ENCODE measurements at places on chromosomes 5 and 9.

GRCh38 chr5:78979909-78980308 is 5.2 kb downstream of the ARSB start:
- no peak for DNase-seq

DNA sequence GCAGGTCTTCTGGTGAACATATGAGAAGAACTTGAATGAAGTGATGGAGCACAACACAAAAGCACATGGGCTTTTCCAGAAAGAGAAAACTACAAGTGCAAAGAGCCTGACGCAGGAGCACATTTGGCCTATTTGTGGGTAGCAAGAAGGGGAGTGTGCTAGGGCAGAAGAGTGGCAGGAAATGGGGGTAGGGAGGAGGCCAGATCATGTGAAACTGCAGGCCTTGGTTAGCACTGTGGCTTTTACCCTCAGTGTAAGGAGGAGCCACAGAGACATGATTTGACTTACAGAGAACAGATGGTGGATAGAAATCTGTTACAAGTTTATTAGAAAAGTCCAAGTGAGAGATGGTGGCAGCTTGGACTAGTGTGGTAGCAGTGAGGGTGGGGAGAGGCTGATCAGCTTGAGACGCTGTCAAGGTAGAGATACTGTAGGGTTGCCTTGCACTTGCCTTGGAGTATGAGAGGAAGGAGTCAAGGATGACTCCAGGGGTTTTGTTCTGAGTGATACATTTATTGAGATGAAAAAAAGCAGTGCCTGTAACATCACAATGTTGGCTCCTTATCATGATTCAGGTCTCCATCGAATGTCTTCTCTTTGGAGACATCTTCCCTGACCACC is 126.7 kb downstream of the PPP2R2B start:
- no peak for DNase-seq

- no peak for DNase-seq
These were observed 35.5 kb upstream of the KCNMB1 start for GRCh38 chr5:170424629-170425028.

GRCh38 chr9:92685022-92685421 is 15.1 kb upstream of the IPPK start:
- no peak for DNase-seq

GRCh38 chr9:88256216-88256615 is 117.9 kb upstream of the SPATA31C2 start:
- no peak for DNase-seq

DNA sequence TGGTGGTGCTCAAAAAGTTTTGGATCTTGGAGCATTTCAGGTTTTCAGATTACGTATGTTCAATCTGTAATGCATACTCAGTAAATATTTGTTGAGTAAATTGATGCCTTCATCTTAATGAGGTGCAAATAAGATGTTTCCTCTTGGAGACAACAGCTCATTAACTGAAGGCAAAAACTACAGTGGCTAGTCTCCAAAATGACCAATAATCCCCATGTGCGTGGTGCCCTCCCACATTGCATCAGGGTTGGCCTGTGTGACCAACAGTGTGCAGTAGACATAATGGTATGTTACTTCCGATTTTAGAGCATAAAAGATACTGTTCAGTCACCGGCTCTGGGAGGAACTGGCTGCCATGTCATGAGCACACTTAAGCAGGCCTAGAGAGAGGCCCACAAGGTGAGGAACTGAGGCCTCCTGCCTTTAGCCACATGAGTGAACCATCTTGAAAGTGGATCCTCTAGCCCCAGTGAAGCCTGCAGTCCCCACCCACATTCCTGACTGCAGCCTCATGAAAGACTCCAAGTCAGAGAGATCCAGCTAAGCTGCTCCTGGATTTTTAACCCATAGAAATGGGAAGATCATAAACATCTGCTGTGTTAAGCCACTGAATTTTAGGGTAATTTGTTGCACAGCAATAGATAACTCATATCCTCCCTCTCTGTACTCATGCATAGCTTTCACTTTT is 55.7 kb downstream of the LIFR start:
- no peak for DNase-seq

GRCh38 chr5:122156724-122157325 is 27.5 kb downstream of the ZNF474 start:
- DNase-seq, result no peak

GRCh38 chr5:32283061-32283460 is 29.7 kb downstream of the MTMR12 start:
- DNase-seq, result no peak

DNA sequence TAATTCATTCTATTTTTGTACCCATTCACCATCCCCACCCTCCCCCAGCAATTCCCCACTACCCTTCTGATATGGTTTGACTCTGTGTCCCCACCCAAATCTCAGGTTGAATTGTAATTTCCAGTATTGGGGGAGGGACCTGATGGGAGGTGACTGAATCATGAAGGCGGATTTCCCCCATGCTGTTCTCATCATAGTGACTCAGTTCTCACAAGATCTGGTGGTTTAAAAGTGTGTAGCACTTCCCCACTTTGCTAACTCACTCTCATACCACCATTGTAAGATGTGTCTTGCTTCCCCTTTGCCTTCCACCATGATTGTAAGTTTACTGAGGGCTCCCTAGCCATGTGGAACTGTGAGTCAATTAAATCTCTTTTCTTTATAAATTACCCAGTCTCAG is 25.9 kb upstream of the TESK1 start:
- DNase-seq, result peak; percentile 17

- no peak for DNase-seq
These were observed at the start of the genes EIF4E1B and SNCB for GRCh38 chr5:176629853-176630680. EIF4E1B (plus strand) TSS chr5:176630675; CDS start chr5:176642788, 12,113 bp downstream. SNCB (minus strand) TSS chr5:176630534; CDS start chr5:176629654, 880 bp downstream.

- no peak for DNase-seq
These were observed 7.2 kb downstream of the CSNK1A1 start for GRCh38 chr5:149544028-149544420.

GRCh38 chr5:135222171-135222681 is 176.8 kb downstream of the MACROH2A1 start:
- no peak for DNase-seq

DNA sequence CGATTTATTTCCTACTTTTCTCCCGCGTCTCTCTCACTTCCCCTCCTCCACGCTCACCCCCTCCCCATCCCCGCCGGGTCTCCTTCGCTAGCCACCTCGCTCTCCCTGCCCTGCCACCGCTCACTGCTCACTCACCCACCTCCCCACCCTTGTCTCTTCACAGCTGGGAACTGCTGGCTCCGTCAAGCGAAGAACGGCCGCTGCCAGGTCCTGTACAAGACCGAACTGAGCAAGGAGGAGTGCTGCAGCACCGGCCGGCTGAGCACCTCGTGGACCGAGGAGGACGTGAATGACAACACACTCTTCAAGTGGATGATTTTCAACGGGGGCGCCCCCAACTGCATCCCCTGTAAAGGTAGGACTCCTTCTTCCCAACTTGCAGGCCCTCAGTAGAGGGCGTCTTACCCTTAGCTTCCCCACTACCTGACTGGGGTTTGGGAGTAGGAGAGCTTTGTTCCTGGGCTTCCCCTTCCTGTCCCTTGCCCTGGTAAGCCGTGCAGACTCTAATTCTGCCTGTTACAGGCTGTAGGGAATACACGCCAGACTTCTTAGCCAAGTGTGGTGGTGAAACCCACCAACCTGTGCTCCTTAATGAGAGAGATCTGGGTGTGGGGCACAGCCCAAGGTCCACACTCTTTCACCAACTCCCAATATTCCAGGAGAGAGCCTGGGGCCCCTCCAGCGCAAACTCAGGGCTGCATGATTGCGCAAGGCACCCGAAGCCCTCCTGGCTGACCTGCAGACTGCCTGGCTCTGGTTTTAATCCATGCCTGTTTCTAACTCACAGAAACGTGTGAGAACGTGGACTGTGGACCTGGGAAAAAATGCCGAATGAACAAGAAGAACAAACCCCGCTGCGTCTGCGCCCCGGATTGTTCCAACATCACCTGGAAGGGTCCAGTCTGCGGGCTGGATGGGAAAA is 2.5 kb downstream of the FST start:
- no peak for DNase-seq

DNA sequence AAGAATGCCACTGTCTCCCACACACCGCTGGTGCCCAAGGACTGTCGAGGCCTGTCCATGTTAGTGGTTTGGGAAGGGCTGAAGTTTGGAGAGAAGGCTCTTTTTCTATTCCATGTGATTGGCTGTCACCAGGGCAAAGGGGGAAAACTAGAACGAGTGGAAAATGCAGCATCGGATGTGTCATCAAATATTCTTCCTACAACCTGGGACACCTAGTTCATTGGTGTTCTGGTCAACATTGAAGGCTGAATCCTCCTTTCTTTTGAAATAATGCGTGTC is 53.2 kb downstream of the PIK3R1 start:
- DNase-seq, result no peak

- no peak for DNase-seq
These were observed 6.9 kb upstream of the ZBTB43 start for GRCh38 chr9:126797903-126798302.

DNA sequence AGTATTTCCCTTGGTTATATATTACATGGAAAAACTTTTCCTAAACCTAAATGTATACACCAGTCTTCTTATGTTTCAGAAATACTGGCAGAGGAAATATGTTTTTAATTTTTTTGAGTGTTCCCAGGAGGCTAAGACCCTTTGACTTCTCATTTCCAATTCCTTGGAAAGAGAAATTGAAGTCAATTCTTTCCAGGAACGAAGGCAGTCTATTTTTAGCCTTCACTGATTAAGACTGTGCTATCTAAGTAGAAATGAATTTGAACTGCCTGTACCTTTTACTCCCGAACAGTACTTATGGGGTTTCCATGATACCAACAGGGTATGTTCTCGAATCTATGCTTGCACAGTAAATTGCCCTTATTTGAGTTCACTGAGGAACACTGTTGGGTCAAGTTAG is 340.3 kb upstream of the CD180 start:
- DNase-seq, result no peak

- DNase-seq, result no peak
These were observed 2.7 kb upstream of the CXXC5 start for GRCh38 chr5:139645430-139645871.

GRCh38 chr5:146474065-146474464 is 26.9 kb downstream of the TCERG1 start:
- DNase-seq, result no peak

DNA sequence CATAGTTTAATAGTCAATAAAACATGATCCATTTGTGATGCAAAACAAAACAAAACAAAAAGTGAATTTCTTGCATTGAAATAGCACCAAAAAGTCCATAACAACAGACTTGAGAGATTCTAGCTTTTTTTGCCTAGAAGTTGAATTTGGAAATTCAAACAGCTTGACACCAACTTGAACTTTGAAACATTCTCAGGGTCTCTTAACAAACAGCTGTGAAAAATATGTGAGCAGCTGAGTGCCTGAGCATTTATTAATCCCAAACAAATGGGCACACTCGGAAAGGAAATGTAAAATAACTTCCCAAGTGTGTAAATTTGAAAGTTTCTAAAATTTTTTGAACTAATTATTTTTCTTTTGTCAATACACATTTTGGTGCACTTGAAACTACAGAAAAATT is 56.0 kb upstream of the HMHB1 start:
- no peak for DNase-seq

DNA sequence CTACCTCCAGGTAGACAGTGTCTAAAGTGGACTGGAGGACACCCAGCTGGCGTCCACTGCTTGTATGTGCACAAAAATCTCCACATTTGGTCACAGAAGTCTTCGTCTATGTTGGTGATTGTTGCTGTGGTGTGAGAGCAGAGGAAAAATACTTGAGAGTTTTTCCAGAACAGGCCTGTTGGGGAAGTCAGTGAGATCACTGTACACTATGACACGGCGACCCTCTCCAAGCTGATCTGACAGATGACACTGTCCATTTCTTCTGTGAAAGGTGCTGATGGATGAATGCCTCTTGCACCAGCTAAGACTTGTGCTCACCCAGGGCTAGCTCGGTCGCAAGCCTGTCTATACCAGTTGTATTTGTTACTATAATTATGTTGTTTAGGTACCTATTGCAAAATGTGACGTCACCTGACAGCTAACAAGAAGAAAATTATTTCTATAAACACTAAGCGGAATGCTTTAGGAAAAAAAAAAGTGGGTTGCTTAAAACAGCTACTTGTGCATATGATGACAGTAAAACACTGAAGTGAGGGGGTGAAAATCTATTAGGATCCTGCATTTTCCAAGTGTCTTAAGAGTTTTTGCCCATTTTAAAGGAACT is 142.3 kb downstream of the ROR2 start:
- no peak for DNase-seq

- DNase-seq, result no peak
These were observed 5.8 kb upstream of the ISL1 start for GRCh38 chr5:51377151-51378060.

- DNase-seq, result no peak
These were observed 1057.8 kb upstream of the WWC1 start for GRCh38 chr5:167233507-167234220.

- DNase-seq, result no peak
These were observed 32.5 kb upstream of the GNA14 start for GRCh38 chr9:77680581-77680980.

GRCh38 chr5:61307191-61307590 is 24.9 kb upstream of the ZSWIM6 start:
- no peak for DNase-seq

DNA sequence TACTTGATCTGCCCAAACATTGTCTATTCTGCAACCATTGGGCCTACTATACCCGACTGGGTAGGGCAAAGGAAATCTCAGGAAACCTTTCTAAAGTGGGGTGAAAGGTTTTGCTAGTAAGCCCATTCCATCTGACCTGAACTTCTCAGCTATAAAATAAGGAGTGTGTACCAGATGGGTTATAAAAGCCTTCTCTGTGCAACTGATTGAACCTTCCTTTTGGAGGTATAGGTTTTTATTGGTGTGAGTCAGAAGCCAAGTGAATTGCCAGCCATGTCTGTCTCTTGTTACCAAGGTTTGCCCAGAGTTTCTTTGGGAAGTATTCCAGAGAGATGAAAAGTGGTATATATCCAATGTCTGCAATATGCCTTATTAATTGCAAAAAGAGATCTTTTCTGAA is 1271.0 kb upstream of the WWC1 start:
- no peak for DNase-seq

DNA sequence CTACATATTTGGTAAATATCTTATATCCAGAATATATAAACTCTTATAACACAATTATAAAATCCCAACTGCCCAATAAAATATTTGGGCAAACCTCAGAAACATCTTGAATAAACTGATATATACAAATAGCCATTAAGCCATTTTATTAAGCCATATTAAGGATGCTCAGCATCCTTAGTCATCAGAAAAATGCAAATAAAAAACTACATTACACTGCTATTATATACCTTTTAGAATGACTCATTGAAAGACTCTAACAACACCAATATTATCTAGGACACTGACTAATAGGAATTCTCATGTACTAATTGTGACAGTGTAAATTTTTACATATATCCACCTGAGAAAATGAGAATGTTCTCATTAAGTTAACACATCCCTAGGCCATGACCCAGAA is 77.8 kb downstream of the CDH10 start:
- no peak for DNase-seq
